ENCODE measurements at places on chromosomes 5 and 9.

DNA sequence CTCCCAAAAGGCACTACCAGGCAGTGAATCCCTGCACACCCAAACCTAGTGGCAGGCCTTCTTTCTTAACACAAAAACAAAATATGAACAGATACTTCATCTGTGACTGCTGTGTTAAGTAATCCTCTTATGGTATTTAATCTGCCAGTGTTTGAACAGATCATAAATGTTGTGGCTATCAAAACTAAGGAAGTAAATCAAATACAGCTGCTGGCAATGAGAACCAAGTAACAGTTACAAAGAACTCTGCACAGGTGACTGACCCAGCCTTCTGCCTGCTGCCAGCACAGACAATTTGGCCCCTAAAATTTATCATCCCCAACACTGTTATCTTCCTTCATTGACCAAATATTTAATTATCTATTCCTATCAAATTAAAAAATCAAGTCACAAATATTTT, 78.0 kb downstream of the GNAQ start:
- no peak for DNase-seq

DNA sequence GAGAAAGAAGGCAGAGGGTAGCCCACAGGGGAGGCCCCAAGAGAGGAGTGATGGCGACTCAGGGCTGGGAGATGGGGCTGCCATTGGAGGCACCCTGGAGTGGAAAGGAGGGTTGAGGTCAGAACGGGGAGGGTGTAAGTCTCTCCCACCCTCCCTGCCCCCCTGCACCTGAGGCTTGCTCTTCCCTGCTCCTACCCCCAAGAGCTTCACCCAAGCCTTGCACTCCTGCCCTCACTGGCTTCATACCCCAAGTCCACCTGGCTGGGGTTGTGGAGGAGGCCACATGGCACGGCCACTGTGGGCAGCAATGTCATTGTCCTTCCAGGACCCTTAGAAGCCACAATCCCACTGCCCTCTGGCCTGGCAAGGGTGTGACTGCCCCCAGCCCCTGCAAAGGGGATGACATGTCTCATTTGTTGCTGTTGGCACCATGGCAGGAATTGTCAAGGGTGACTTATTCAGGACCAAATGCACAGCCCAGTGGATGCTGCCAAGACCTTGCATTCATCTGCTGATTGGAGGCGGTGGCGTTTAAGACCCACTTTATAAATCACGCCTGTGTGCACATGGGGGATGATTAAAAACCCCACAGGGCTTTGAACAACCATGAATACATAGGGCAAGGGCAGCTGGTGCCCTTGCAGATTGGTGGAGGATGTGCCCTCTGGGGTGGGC, 47.6 kb upstream of the RNU6ATAC start:
- no peak for DNase-seq

DNA sequence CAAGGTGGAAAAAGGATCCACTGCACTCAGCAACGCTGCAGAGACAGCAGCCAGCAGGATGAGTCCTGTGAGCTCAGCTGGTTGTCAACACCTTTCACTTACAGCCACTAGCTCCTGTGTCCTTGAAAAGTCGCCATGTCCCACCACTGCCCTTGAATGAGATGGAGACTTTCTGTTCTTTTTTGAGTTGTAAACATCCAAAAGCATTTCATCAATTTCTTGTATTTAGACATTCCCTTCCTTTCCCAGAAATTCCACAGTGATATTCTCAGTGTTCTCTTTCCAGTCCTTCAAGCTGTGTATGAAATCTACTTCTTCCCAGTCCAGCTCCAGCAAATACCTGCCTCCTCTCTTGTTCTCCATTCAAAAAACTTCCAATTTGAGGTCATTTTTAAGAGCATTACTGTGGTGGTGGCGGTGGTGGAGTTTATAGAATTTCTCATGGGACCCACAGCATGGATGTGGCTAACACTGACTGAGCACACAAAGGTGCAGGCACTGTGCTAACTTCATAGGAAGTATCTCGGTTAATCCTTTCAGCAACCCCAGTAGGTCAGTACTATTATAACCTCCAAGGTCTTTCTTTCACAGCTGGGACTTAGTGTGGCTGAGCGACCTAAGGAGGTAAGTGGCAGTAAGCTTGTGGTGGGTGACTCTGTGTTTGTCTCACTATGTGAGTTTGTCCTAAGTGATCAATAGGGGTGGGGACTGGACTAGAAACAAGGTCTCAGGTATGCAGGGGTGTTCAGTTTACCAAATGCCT, 15.0 kb upstream of the GPX3 start:
- DNase-seq, result no peak

- DNase-seq, result no peak
Measured at GRCh38 chr9:114275246-114276004, 47.5 kb upstream of the ORM1 start.

DNA sequence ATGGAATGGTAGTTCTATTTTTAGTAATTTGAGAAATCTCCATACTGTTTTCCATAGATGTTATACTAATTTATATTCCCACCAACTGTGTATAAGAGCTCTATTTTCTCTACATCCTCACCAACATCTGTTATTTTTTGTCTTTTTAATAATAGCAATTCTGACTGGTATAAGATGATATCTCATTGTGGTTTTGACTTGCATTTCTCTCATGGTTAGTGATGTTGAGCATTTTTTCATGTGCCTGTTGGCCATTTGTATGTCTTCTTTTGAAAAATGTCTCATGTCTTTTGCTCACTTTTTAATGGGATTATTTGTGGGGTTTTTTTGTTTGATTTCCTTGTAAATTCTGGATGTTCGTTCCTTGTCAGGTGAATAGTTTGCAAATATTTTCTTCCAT, 154.4 kb downstream of the ZSWIM6 start:
- no peak for DNase-seq
